ENCODE measurements at places on chromosomes 5 and 9. TPM values are rescaled to one million over a fixed set of nuclear protein-coding genes. Genes with fewer than 3 reads are reported as not detected.

DNA sequence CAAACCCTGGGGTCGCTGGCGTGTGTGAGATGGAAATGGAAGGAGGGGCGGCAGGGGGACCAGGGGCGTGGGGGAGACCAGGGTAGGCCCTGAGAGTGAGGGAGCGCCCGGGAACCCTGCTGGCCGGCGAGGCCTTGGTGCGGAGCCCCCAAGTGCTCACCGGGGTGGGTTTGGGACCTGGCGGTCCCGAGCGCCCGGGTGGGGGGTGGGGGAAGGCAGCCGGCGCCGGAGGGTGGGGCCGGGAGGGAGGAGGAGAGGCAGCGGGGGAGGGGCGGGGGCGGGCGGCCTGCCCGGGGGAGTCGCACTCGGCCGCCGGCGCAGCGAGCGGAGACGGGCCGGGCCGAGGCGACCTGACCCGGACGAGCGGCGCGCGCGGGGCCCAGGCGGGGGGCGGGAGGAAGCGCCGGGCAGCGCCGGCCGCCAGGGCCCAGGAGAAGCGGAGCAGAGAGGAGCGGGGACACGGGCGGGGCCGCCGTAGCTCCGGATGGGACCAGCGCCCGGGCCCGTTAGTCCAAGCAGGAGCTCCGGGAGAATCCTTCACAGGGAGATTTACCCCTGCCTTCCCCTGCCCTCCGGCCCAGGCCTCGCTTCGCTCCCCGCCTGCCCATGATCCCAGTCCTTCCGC is at the start of gene NPR2:
Gene NPR2 (plus strand): TSS at position 295 of the 625 bp plus-strand sequence. CDS start 818 bp downstream, outside the sequence.
- DNase-seq = peak; percentile 49

DNA sequence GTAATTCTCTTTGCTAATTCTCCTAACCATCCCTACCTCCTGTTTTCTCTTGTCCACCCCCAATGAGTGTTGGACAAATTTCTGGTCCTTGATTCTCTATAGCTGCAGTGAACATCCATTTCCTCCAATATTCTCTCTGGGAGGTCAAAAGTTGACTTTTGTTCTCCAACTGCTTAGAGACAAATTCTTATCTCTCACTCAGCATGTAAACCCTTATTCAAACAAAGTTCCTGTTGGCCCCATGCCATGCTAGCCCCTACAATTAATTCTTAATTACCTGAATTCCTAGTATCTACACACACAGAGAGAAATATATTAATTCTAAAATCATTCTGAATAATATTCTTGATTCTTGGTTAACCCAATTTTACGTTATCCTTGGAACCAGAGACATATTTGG is 472.9 kb upstream of the ACTBL2 start:
- no peak for DNase-seq

DNA sequence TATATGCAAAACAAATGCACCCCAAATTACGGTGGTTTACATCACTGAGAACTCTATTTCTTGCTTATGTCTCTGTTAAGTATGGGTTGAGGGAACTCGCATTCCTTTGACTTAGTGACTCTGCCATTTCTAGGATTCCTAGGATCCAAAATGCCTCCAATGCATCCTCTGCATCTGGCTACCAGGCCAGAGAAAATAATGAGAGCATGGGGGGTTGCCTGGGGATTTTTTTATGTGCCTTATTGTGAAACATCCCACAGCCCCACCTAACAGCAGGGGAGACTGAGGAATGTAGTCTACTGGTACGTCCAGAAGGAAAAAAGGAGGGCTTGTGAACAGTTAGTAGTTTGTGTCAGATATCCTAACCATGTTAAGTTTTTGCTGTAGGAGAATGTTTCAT is 466.0 kb upstream of the ARRDC3 start:
- no peak for DNase-seq

- peak; percentile 7 for DNase-seq
Measured at GRCh38 chr9:97412626-97413385, 910 bp downstream of the TDRD7 start.

The PCDHA7 gene
- polyA plus RNA-seq = 0.19 TPM

Measured in hindlimb muscle (tissue), 1 donor.